ENCODE measurements at places on chromosomes 1 and 21.

DNA sequence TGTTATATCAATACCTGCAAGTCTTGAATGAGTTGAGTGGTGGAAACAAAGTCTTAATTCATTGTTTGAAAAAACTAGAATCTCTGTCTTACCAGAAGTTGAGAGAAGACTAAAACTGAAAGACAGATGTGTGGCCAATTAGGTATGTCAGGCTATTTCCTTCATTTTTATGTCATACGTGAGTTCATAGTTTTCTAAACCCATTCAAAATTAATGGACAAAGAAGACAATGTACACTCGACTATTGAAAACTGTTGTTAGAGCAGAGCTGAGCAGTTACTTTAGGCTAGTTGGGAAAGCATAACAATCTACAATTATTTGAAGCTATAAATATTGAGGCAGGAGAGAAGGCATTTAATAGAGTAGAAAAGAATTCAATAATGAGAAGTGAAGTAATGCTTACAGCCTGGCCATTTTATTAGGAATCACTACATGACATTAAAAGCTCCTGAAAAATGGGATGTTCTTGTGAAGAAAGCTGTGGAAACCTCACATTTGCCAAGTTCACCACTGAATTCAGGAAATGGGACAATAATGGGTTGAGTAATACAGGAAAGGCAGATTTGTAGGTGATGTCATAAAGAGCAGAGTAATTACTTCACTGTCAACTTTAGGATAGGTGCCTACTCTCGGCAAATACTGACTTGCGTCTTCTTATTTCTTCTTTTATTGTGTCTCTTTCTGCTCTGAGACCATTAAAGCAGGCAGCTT, 204.4 kb downstream of the PLA2G4A start:
- DNase-seq = no peak

- no peak for DNase-seq
Measured at GRCh38 chr1:37944086-37944763, 2.6 kb downstream of the INPP5B start.

- DNase-seq = peak; percentile 64
Measured at GRCh38 chr1:245153081-245153551, 1.7 kb upstream of the KIF26B start.

- DNase-seq = no peak
Measured at GRCh38 chr1:30642391-30643120, 80.8 kb downstream of the MATN1 start.

- DNase-seq = no peak
Measured at GRCh38 chr1:110718452-110718851, 43.7 kb upstream of the KCNA3 start.

DNA sequence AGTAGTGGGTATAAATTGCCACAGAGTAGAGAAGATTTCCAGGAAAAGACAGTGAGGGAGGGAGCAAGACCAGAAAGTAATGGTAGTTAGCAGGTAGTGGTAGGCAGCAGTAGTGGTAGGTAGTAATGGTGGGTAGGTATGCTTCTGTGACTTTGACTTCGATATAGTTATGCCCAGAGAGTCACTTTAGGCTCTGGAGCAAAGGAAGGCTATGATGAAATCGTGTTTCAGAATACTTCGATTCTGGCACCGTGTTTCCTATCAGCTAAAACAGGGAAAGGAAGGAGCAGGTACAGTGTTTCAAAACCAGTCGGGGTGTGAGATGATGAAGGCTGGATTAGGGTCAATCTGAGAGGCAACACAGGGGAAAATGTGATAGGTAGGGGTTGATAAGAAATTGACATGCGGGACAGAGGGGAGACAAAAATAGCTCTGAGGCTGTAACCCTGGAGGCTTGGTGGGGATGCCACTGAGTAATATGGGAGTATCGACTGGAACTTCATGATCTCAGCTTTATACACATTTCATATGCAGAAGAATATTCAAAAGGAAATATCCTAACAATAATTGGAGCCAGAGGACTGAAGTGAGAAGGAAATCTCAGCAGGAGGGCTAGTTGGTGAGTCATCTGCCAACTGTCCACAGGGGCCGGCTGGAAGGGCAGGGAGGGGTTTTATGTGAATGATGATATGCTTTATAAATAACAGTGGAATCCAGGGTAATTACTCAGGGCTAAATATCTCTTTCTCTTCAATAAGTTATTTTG, 25.2 kb upstream of the TRIM45 start:
- DNase-seq = no peak

DNA sequence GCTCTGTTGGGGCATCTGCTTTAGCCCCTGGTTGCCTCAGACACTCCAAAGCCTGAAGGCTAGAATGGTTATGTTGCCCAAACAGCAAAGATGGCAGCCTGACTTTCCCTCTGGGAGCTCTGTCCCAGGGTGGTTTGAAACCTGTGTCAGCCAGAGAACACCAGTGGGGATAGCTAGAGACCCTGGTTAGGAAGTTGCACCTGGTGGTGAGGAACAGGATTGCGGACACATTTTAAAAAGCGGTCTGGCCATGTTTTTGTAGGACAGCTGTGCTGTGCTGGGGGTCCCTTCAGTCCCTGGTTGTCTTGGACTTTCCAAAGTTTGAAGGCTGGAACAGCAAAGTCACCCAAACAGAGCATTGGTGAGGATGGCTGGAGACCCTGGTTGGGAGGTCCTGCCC, 87.8 kb downstream of the DNM3 start:
- no peak for DNase-seq

DNA sequence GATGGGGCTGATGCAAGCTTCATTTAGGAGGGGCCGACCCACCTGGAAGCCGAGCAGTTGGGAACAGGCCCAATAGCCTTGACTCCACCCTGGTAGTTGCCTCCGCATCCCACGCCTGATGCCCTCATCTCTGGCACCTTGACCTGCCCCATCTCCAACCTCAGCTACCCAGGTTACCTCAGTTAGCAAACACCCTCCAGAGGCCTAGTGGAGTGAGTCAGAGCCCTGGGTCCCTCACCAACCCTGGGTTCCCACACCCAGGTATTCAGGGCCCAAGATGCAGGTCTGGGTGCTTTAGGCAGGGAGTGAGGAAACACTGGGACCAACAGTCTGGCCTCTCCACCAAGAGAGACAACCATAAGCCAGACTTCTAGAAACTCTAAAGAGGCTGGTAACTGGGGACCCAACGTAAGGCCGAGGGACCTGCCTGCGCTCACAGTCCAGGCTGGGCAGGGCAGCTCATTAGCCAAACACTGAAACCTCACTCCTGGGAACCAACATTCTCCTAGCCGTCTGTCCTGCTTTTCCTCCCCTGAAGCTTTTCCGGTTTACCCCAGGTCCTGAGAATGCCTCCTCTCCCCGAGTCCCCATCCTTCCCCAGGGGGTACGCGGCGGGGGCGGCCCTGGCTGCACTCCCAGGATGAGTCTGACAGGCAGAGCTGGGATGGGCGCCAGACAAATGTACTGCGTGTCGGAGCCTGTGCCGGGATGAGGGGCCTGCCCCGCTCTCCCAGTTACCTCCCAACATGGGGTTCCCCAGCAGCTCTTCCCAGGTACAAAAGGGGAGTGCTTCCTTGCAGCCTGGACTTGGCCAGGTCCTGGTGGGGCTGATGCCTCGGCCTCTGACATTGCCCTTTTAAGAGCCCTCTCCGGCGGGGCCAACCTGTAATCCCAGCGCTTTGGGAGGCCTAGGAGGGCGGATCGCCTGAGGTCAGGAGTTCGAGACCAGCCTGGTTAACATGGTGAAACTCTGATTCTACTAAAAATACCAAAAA, 8.9 kb upstream of the CELSR2 start:
- DNase-seq = no peak

All from putamen (tissue), 1 donor.